Mesothelial cell of epicardium (in vitro differentiated cells): ENCODE measurements at places on chromosomes 4 and X.

GRCh38 chr4:150784305-150784704 lies 202.4 kb downstream of the MAB21L2 start:
- H3K4me1 ChIP-seq: peaks cover 31% of the 10 kb centered on the region
- no peak for DNase-seq
- H3K4me3 ChIP-seq: no peak overlapping the region
- H3K36me3 ChIP-seq: peaks cover 3% of the 10 kb centered on the region
- H3K27me3 ChIP-seq: no peaks in the 10 kb centered on the region

DNA sequence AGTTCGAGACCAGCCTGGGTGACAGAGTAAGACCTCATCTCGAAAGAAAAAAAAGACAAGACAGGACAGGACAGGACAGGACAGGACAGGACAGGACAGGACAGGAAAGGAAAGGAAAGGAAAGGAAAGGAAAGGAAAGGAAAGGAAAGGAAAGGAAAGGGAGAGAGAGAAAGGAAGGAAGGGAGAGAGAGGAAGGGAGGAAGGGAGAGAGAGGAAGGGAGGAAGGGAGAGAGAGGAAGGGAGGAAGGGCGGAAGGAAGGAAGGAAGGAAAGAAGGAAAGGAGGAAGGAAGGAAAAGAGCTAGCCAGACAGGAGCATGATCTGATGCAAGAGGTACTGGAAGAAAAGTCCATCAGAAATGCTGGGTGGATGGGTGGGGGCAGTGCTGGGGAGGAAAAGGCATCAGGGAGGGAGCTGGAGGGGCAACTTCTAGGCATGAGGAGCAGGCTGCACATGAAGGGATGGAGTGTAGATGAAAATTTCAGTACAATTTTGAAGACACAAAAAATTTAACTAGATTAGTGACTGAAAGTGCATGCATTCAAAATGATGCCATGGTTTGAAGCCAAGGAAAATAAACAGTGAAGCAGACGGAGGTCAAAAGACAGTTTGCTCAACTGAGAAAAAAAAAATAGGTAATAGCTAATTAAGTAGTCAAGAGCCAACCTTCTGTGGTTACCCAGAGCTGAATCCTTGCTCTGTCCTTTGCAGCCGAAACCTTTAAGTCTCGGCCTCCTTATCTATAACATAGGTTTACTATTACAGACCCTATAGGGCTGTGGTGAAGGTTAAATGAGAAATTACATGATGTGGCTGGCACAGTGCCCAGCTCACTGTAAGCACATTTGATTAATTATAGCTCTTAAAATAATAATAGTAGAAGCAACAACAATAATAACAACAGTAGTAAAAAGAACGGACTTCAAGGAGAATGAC lies 59.9 kb downstream of the ZNF827 start:
- peaks cover 49% of the 10 kb centered on the region for H3K4me1 ChIP-seq
- H3K27ac ChIP-seq: peak overlapping the region; percentile 79
- DNase-seq: no peak
- H3K4me3 ChIP-seq: no peak overlapping the region
- no peaks in the 10 kb centered on the region for H3K27me3 ChIP-seq
- peaks cover 28% of the 10 kb centered on the region for H3K36me3 ChIP-seq

GRCh38 chr4:102007959-102008425 lies 217.5 kb downstream of the BANK1 start:
- H3K27ac ChIP-seq: no peak overlapping the region
- no peaks in the 10 kb centered on the region for H3K36me3 ChIP-seq
- no peak overlapping the region for H3K4me3 ChIP-seq
- H3K4me1 ChIP-seq: peaks cover 15% of the 10 kb centered on the region
- no peak for DNase-seq

DNA sequence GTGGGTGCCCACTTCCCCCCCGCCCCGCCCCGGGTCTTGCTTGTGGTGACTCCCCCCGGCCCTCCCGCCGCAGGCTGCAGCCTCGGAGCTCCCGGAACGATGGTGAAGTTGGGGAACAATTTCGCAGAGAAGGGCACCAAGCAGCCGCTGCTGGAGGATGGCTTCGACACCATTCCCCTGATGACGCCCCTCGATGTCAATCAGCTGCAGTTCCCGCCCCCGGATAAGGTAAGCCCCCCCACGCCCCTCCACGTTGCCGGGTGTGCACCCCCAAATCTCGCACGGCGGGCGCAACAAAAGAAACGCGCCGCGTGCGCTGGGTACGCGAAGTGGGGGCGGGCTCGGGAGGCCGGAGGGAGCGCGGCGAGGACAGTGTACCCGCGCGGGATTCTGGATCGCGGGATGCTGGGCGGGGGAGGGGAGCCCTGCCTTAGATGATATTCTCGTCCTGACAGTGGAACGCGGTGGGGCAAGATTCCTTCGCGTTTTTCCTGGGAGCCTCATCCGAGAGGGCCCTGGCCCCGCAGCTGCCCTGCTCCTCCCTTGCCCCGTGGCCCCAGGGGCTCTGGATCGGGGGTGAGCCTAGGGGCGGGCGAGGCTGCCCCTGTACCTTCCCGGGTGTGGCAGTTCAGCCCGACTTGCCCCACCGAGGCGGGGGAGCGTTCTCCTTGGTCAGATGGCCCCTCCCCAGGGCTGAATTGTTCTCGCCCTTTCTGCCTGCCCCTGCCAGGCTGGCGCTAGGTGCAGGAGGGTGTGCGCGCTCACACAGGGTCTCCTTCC lies 819 bp downstream of the NSG1 start:
- H3K27ac ChIP-seq: peak overlapping the region; percentile 59
- peaks cover 11% of the 10 kb centered on the region for H3K36me3 ChIP-seq
- no peak for DNase-seq
- peaks cover 9% of the 10 kb centered on the region for H3K4me1 ChIP-seq
- peak overlapping the region; percentile 76 for H3K4me3 ChIP-seq

- no peak overlapping the region for H3K27ac ChIP-seq
- no peak overlapping the region for H3K4me3 ChIP-seq
- H3K36me3 ChIP-seq: peaks cover 2% of the 10 kb centered on the region
Measured at GRCh38 chr4:137678796-137679195, 146.5 kb upstream of the PCDH18 start.

GRCh38 chr4:185201977-185202962 lies 1.5 kb downstream of the CFAP97 start:
- peak overlapping the region; percentile 90 for H3K4me3 ChIP-seq
- peaks cover 13% of the 10 kb centered on the region for H3K36me3 ChIP-seq
- peaks cover 3% of the 10 kb centered on the region for H3K27me3 ChIP-seq
- peak overlapping the region; percentile 98 for H3K27ac ChIP-seq

GRCh38 chrX:47605024-47605423 lies 14.6 kb downstream of the SYN1 start:
- no peak for DNase-seq
- no peak overlapping the region for H3K27ac ChIP-seq
- no peaks in the 10 kb centered on the region for H3K4me1 ChIP-seq
- H3K36me3 ChIP-seq: no peaks in the 10 kb centered on the region

- no peak overlapping the region for H3K27ac ChIP-seq
- peaks cover 26% of the 10 kb centered on the region for H3K36me3 ChIP-seq
- no peaks in the 10 kb centered on the region for H3K27me3 ChIP-seq
Measured at GRCh38 chr4:6682862-6683590, 10.7 kb upstream of the S100P start.

DNA sequence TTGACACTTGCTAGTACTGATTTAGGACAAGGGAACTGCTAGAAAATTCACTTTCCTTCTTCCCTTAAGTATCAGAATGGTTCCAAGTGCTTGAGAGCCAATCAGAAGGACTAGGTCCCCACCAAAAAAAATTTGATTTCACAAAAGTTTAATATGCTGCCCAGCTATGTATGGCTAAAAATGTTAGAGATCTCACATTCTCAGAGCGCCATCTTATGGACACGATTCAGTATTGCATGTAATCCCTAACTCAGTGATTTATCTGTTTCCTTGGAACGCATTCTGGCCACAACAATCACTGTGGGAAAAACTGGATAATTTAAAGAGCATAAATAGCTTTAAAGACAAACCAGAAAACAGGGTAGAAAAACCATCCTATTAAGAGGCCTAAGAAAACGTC lies 255.1 kb upstream of the GPC4 start:
- H3K27me3 ChIP-seq: no peaks in the 10 kb centered on the region
- no peak overlapping the region for H3K4me3 ChIP-seq
- H3K36me3 ChIP-seq: peaks cover 9% of the 10 kb centered on the region
- H3K4me1 ChIP-seq: peaks cover 38% of the 10 kb centered on the region
- H3K27ac ChIP-seq: peak overlapping the region; percentile 60

DNA sequence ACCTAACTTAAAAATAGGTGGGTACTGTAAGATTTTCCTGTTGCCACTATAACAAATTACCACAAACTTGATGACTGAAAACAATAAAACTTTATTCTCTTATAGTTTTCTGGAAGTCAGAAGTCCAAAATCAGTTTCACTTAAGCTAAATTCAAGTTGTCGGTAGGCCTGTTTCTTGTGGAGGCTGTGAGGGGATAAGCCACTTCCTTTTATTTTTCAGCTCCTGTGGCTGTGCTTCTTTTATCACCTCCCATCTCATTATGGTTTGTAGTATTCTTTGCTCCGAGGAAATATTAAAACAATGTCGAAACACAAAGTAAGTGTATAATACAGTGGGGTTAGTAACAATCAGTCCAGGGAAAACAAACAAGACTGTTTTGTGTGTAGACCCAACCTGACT lies 610.5 kb upstream of the TECRL start:
- no peak overlapping the region for H3K27ac ChIP-seq
- peaks cover 25% of the 10 kb centered on the region for H3K4me1 ChIP-seq
- no peak overlapping the region for H3K4me3 ChIP-seq
- H3K36me3 ChIP-seq: no peaks in the 10 kb centered on the region
- no peak for DNase-seq

- no peaks in the 10 kb centered on the region for H3K4me1 ChIP-seq
- H3K27me3 ChIP-seq: peaks cover 1% of the 10 kb centered on the region
- H3K36me3 ChIP-seq: no peaks in the 10 kb centered on the region
- no peak for DNase-seq
Measured at GRCh38 chr4:74377714-74378113, 12.8 kb downstream of the EREG start.

GRCh38 chr4:1336088-1336491 lies 10.9 kb upstream of the UVSSA start:
- H3K36me3 ChIP-seq: peaks cover 61% of the 10 kb centered on the region
- no peak for DNase-seq
- no peaks in the 10 kb centered on the region for H3K4me1 ChIP-seq
- H3K27ac ChIP-seq: no peak overlapping the region
- H3K27me3 ChIP-seq: no peaks in the 10 kb centered on the region
